ENCODE measurements at places on chromosomes 5 and 9.

GRCh38 chr9:8206720-8207119 lies 407.1 kb upstream of the DMAC1 start:
- DNase-seq, result no peak

DNA sequence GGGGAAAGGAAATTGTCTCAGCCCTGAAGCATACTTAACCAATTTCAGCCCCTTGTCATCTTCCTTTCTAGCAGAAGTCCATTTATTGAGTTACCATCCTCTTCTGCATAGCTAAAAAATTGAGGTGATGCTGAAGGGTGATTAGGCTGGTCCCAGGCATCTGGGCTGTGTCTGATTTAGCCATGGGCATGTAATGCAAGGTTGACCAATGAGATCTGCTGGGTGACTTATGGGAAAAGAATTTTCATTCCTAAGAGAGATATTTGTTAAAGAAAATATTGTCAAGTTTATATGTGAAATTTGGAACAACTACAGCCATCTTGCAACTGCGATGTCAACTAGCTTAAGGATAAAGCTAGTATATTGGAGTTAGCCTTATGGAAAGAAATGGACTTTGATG lies 5.1 kb downstream of the ITGA2 start:
- no peak for DNase-seq

GRCh38 chr5:142772446-142773293 lies 2.5 kb downstream of the ARHGAP26 start:
- DNase-seq, result no peak

DNA sequence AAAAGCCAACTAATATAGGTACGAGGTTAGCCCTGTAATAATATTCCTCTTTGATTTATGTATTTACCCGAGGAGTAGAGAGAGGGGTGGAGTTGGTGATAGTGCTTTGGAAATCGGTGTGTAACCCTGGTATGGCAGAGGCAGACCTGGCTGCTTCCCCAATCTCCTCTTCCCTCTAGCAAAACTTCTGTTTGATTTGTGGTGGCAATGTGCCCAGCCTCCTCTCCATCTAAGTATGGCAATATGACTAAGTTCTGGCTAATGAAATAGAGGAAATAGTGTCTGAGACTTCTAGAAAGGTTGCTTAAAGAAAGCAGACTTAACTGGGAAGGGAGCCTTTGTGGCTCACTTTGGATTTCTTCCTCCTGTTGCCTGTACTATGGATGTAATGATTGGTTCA lies 491.1 kb downstream of the ENC1 start:
- DNase-seq, result no peak

- no peak for DNase-seq
Measured at GRCh38 chr9:73129941-73130685, 21.6 kb upstream of the ANXA1 start.

- no peak for DNase-seq
Measured at GRCh38 chr5:146005723-146006122, 69.3 kb downstream of the SH3RF2 start.

- no peak for DNase-seq
Measured at GRCh38 chr9:27535701-27536118, 6.1 kb upstream of the MOB3B start.

DNA sequence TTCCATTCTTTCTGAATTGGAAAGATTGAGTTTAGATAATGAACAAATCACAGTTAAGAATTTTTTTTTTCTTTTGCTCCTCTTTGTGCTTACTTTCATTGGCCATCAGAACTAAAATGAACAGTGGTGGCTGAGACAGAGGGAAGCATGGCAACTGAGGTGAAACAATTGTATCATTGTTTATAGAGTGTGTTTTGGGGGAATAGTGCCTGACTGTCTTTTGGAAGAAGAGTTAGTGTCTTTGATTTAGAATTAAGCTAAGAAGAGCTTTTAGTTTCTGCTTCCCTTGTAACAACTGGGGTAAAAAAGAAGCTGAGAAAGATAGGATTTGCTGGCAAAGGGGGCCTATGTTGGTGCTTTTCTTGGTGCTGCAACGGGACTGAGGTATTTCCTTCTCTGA lies 24.0 kb downstream of the HSD17B4 start:
- DNase-seq, result no peak

GRCh38 chr5:1850324-1851154 lies 32.2 kb downstream of the IRX4 start:
- DNase-seq, result no peak

GRCh38 chr5:54302267-54302687 lies 8.1 kb downstream of the ARL15 start:
- DNase-seq, result no peak

- no peak for DNase-seq
Measured at GRCh38 chr9:135242049-135242396, 154.6 kb downstream of the OLFM1 start.

GRCh38 chr5:157269165-157269671 lies 3.3 kb downstream of the CYFIP2 start:
- DNase-seq, result no peak

DNA sequence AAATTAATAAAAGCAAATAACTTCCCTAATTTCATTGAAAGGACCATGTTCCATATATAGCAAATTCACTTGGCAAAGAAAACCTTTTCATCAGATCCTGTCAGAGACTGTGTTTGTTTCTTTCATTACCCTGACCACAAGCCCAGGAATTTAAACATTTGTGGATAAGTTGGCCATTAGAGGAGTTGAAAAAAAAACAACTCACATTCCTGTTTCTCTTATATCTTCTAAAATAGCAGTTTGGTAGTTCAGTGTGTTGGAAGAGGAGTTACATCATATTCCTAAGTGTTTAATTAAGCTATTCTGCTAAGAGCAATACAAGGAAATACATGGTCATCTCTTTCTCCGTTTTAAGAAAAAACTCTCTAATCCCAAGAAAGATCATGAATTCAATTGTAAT lies 505.6 kb downstream of the TLE1 start:
- no peak for DNase-seq

- no peak for DNase-seq
Measured at GRCh38 chr9:91241909-91242308, 119.8 kb downstream of the AUH start.

DNA sequence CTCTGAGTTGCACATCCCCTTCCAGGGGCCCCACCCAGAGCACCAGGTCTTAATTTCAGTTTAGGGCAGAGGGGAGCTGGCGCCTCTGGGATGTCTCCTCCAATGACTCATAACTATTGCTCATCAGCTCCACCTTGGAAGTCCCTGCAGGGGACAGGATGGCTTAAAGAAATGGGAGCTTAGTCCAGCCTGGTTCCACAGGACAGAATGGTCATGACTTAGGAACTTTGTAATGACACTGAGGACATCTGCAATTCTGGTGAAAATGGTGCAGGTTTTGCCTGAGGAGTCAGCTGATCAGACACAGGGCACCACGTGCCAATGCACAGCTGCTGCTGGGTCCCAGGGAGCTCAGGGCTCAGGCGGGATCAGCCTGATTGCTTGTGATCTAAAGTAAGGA lies 16.4 kb upstream of the PPP1R26 start:
- no peak for DNase-seq

DNA sequence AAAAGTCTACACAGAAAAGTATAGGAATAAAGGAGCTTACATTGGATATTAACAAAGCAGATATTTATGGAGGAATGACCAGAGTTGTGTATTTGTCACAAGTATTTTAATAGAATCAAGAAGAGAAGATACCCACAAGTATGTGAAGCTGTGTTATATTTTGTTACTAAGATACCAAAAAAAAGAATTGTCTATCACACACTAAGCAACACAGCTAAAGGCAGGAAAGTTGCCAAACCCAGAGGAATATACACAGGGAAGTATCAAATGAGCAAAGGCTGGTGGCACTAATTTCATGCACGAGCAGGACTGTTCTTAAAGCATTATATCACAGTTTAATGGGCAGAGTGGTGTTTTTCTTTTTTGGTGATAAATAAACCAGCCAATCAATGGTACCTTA lies 30.9 kb upstream of the RAI14 start:
- no peak for DNase-seq

GRCh38 chr5:32814141-32814540 lies 103.0 kb downstream of the NPR3 start:
- DNase-seq, result no peak

DNA sequence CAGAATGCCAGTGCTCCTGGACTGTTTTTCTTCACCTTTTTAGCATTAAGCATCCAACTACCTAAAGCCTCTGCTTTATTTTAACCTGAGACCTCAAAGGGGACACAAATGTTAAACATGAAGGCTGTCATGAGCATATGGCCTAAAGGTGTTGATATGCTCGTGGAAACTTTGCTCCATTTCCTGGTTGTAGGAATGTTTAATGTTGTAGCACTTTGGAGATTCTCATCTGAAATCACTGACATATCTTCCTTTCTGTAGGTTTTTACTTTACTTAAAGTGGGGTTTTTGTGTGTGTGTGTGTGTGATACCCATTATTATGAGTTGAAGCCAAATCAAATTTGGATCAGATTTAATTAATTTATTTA lies 37.0 kb downstream of the HABP4 start:
- DNase-seq, result no peak

GRCh38 chr5:73938280-73938937 lies 312.4 kb downstream of the ARHGEF28 start:
- no peak for DNase-seq

GRCh38 chr5:172093559-172093958 lies 87.1 kb upstream of the FBXW11 start:
- no peak for DNase-seq

DNA sequence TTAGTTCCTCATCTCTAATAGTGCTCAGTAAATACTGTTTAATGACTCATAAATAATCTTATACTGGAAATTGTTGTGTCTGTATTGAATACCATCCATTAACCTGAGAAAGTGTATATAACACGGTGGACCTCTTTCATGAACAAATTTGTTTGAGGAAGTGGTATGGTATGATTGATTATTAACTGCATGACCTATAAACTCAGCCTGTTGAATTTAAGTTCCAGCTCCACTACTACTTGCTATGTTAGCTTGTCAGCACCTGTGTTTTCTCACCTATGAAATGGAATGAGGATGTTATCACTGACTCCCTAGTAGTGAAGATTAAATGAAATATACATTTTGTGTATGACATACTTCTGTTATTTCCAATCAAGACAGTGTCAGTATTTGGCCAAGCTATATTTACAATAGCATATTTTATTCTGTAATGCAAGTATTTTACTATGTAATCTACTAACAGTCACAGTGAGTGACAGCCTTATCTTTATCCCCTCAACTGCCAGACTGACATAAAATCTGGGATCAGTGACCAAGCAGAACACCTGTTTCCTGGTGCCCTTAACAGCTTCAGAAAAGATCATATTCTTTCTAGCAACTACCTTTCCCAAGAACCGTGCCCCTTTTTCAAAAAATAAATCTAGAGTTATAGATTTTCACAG lies 77.3 kb upstream of the ITGA1 start:
- DNase-seq, result no peak

DNA sequence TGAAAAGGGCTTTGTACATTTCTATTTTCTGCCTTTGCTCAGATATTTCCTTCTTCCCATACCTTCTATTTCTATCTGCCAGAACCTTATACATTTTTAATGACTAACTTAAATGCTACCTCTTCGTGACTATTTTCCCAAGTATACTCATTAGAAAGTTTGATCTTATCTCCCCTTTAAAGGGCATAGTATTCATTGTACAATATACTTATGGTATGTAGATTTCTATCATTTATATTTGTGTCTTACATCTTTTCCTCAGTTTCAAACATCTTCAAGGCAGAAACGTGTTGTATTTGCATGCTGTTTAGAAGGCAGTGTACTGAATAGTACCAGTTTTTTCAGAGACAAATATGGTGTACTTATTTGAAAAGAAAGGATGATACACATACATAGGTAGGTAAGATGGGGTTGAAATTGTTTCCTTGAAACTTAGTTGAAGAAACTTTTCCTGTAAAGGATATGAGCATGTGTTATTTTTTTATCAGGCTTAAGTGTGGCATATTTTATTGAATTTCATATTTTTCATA lies 518.1 kb upstream of the NUDT12 start:
- no peak for DNase-seq

- no peak for DNase-seq
Measured at GRCh38 chr9:131103024-131103423, 6.7 kb downstream of the AIF1L start.

- no peak for DNase-seq
Measured at GRCh38 chr5:83973925-83974815, 253.5 kb upstream of the HAPLN1 start.

DNA sequence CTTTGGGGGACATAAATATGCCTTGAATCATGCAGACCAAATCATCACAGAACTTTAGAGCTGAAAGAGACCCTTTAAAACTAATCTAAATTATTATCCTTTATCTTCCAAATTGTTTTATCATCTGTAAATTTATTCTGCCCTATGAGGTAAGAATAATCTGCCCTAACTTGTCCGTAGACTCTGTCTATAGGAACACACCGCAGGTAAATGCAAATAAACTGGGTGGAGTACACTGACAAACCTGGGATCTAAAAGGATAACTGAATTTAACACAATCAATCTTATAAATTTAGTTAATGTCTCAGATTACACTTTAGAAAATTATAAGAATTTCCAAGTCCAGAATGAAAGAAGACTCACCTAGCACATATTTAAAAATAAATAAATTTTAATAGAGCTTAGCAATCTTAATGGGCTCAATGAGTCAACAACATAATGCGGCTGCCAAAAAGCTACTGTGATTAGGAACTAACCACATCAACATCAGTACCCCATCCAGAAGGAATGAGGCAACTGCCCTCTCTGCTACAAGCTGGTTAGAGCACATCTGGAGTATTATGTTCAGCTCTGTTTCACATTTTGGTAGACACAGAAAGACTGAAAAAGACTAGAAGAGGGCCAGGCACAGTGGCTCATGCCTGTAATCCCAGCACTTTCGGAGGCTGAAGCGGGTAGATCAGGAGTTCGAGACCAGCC lies 5.6 kb downstream of the MEGF9 start:
- DNase-seq, result no peak

DNA sequence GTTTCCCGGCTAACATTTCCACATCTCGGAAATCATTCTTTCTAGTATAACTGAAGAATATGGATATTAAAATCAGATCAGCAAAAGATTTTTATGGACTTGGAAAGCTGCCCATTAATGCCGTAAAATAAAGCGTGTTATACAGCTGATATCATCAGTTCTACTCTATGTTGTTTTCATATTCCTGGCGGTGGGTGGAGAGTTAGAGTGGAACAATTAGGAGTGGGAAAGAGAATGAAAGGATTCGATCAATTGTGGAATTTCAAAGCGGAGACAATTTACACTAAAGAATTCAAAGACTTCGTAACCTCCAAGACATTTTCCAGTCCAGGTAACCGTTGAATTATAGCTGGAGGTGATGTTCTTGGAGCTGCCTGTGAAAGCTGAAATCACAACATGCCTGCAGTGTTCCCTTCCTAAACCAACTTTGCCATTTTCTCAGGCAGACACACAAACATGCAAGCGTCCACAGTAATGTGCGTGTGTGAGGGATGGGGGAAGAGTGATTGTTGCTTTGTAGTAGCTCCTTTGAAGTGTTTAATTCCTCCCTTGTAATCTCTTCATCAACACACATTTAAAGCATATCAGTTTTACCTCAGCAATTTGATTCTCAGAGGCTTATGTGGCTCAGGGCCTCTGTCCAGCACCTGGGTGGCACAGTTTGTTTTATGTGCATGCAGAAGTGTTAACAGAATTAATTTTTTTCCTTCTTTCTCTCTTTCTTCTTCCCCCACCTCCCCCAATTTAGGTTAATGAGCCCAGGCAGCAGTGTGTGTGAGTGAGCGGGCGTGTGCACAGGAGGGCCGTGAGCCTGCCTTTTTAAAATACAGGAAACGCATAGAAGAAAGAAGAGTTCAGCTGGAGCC lies 544.1 kb downstream of the RAB3C start:
- no peak for DNase-seq
